ENCODE measurements at places on chromosomes 5 and 9.

DNA sequence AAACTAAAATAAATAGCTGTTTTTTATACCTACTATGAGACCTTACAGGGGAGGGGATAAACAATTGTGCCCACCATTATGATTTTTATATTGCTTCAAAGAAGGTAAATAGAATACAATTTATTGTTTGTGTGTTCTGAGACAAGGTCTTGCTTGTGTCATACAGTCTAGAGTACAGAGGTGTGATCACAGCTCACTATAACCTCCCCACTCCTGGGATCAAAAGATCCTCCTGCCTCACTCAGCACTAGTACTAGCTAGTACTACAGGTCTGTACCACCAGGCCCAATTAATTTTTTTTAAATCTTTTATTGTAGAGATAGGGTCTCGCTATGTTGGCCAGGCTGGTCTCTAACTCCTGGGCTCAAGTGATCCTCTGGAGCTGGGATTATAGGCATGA is 11.3 kb downstream of the TLE1 start:
- no peak for DNase-seq

DNA sequence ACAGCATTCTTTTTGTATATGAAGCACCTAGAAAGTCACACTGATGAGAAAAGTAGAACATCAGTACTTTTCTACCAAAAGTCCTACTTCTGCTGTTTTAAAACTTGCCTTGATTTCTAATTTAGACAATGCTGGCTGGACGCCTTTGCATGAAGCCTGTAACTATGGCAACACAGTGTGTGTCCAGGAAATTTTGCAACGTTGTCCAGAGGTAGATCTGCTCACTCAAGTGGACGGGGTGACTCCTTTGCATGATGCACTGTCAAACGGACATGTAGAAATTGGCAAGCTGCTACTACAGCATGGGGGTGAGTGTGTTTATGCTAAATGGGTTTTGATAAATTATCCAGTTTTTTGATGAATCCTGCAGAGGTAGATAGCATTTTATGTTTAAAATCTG is 73.5 kb downstream of the SLF1 start:
- DNase-seq: no peak

GRCh38 chr5:115241881-115242642 is 20.6 kb downstream of the PGGT1B start:
- no peak for DNase-seq

DNA sequence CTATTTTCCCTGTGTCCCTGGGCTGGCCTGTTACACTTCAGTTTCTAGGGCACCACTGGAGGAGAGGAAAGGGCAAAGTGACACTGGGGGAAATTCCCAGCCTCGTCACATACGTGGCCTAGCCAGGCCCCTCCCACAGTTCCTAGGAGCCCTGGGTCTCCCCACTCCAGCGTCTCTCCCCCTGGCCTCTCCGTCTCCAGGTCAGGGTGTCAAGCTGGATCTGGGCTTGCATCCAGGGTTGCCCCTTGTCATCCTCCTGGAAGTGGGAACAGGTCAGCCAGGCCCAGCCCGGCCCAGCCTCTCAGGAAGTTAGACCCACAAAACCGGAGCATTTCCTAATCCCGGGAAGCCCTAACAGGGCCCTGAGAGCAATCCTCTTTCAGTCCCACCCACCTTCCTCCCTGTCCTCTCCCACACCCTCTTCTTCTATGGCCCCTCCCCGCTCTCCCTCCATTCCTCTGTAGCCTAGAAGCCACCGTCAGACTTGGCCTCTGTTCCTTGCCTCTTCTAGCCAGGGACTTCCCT is 4.7 kb upstream of the TNIP1 start:
- DNase-seq: no peak

- DNase-seq: no peak
These were observed 145.2 kb downstream of the MAST4 start for GRCh38 chr5:66741394-66741793.

DNA sequence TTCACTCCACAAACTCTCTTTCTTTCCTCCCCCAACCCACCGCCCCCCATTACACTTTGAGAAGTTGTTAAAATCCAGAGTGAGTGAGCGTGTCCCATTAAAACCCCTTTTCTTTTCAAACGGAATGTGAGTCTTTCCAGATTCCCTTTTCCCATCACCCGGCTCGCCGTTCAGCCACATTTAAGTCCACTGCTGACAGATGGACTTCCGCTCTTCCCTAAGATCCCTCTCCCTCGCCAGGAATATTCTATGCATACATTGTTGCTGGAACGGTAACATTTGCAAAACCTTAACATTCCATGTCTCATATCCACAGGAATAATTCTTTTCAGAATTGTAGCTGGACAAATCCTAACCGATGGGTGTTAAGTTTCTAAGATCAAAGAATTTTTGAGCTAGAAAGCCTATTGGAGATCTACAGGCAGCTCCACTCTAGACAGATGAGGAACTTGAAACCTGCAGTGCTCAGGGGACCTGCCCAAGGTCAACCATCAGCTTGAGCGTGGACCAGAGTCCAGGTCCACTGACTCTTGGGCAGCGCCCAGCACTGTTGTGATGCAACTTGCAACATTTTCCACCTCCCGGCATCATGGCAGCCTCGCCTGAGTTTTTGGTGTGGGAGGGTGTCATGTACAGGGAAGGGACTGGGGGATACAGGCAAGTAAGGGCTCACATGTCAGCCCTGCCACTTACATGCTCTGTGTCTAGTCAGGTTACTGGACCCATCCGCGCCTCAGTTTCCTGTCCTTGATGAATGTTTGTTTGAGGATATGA is 500.1 kb downstream of the CCDC171 start:
- no peak for DNase-seq

GRCh38 chr9:126980231-126980630 is 65.6 kb downstream of the RALGPS1 start:
- no peak for DNase-seq

GRCh38 chr5:111755345-111755941 is 1.6 kb downstream of the NREP start:
- DNase-seq: no peak

DNA sequence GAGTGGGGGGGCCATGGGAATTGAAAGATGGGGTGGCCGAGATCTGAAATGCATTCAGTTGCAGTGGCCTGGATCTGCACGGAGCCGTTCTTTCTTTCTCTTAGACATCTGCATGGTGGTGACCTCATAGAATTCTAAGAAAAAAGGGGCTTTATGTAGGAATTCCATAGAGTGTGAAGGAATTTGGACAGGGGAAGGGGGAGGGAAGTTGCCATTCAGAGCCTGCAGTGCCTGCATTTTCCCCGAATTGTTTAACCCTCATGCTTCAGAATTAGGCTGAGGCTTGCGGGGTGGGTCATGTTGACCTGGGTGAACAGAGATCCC is 4.9 kb downstream of the NEK6 start:
- no peak for DNase-seq

- DNase-seq: no peak
These were observed 10.5 kb downstream of the ECM2 start for GRCh38 chr9:92525306-92525705.

DNA sequence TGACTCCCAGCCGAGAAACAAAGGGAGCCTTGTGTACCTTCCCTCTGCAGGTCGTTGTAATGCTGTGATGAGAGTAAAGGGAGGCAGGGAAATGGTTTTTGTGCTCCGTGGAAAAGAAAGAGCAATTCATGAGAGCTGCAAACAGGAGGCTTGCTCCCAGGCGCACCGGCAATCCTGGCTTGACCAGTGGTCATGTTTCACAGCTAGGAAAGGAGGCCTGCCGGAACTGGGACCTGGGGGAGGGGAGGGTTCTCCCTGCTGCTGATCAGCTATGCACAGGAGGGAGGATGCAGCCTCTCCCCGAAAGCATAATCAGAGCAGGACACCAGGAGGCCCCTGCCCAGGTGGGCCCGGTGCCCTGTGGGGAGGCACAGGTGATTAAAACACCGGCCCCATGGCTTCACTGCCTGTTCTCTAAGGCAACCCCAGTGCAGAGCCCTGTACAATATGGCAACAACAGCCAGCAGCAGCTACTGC is 131.3 kb downstream of the ZDHHC21 start:
- DNase-seq: no peak

DNA sequence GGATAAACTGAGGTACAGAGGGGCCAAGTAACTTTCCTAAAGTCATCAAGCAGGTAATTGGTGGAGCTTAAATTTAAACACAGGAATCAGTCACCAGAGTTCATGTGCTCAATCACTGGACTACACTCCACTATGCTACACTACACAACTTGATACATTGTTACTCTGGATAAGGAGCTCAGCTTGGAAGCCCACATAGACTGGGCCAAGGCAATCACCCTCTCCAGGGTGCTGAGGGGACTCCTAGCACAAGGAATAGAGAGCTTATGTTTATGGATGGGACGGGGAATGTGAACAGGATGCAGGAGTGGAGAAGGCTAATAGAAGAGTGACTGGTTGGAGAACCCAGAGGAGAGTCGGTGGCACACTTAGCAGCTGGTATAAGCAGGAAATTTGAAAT is 113.5 kb upstream of the NFIB start:
- no peak for DNase-seq

DNA sequence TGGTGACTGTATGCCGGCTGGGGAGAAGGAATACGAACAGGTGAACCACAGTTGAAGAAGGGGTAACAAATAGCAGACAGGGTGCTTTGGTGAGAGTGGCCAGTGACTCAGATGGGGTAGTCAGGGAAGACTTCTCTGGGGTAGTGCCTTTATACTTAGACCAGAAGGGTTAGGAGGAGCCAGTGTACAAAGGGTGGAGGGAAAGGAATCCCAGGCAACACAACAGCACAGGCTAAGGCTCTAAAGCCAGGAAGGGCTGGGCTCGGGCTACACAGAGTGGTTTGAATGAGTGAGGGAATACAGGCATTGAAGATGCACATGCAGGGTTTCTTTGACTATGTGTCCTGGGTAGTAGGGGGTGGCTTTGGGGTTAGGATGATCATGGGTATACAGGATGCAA is 70.6 kb upstream of the CXCL14 start:
- DNase-seq: no peak

- DNase-seq: no peak
These were observed 113.4 kb downstream of the MRPL36 start for GRCh38 chr5:1686016-1686802.

DNA sequence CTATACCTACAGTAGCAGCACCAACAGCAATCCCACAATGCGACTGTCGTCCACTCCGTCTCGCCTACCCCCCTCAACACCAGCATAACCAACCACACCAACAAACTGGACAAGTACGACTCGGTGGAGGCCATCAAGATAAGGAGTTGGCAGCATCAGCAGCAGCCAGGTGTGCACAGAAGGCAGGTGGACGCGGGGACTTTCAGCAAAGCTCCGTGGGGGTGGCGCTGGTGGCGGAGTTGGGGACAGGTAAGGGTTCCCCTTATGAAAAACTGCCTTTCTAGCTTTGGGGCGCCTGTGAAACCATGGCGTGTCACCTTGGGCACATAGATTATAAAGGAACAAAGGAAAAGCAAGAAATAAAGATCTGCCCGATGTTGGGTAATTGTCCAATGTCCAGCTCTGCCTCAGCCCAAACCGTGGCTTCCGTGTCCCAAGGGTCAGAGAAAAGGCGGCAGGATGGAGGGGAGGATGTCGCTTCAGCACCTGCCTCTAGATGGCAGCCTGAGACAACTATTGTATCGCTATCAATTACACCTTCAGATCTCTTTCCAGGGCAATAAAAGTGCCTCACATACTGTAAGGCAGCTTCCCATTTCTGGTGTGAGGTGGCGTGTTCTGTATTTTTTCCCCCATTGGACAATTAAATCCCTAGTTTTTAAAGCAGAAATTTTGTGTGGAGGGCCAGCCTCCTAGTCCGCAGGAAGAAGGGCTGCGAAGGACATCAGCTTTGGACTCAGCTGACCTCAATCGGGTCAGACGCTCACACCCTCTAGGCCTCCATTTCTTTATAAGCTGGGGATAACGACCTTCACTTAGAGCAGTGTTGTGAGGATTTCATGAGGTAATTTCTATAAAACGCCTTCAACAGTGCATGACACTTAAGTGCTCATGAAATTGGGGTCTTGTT is 58.8 kb downstream of the MTRR start:
- peak; percentile 42 for DNase-seq

DNA sequence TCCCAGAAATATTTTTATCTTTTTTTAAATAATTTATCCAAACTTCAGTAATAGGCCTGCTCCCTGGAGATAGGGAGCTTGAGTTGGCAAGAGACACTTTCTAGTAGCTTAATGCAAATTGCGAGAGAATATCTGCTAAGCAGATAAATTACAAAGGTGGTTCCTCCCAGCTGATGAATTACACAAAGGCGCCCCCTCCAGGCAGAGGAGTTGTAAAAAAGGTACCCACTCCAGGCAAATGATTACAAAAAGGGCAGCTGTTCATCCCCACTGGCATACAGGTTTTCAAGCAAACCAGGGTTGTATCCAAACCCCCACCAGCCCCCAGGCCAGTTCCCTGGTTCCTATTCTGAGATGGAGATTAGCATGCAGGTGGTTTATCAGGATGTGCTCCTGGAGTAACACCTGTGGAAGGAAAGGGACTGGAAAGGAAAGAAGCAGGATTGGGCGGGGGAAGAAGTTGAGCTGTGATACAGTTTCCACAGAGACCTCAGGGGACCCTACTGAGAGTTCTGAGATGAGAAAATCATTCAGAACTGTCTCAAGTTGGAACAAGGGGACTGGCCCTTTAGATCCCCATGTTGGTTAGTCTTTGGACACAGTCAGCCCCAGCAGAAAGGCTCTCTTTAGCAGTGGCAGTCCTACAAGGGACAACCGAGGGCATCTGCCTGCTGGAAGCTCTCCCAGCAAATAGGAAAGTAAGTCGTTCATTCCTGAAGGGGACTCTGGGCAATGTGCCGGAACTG is 25.5 kb downstream of the ESM1 start:
- DNase-seq: no peak

GRCh38 chr5:77452351-77452750 is 39.8 kb downstream of the WDR41 start:
- no peak for DNase-seq

- no peak for DNase-seq
These were observed 135.1 kb downstream of the GADD45G start for GRCh38 chr9:89739916-89740315.

- DNase-seq: no peak
These were observed 187.3 kb downstream of the TENT4A start for GRCh38 chr5:6900247-6901227.

GRCh38 chr5:12951846-12952245 is 992.6 kb downstream of the DNAH5 start:
- DNase-seq: no peak

GRCh38 chr9:33125871-33126823 is 41.0 kb downstream of the B4GALT1 start:
- no peak for DNase-seq

DNA sequence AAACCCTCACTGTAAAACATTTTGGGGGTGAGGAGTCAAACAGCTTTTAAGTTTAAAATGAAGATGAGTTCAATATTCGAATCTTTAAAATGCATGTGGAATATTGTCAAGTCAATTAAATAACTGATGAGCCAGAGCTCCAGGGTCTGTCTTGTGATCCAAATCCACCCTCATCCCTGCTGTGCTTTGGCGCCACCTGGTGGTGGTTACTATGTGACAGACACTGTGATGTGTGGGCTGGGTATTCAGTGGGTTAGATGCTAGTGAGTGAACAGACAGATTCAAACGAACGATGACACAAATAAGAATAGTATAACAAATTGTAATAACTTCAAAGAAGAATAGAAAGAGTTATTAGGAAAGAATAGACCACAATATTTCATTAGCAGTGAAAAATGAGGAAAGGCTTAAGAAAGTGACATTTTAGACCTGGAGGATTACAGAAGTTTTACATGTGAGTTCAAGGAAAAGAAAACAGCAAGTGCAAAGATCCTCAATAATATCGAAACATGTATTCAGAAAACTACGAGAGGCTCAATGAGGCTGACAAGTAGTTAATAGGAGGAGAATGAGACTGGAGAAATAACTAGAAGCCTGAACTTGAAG is 51.4 kb upstream of the CHSY3 start:
- peak; percentile 93 for DNase-seq

GRCh38 chr5:135565725-135566421 is 12.9 kb downstream of the CXCL14 start:
- DNase-seq: peak; percentile 76
